IPS DF 19.7 (cell line): ENCODE measurements at places on chromosomes 5 and 9.

- no peak for DNase-seq
These were observed 11.5 kb upstream of the F2RL2 start for GRCh38 chr5:76634661-76635060.

DNA sequence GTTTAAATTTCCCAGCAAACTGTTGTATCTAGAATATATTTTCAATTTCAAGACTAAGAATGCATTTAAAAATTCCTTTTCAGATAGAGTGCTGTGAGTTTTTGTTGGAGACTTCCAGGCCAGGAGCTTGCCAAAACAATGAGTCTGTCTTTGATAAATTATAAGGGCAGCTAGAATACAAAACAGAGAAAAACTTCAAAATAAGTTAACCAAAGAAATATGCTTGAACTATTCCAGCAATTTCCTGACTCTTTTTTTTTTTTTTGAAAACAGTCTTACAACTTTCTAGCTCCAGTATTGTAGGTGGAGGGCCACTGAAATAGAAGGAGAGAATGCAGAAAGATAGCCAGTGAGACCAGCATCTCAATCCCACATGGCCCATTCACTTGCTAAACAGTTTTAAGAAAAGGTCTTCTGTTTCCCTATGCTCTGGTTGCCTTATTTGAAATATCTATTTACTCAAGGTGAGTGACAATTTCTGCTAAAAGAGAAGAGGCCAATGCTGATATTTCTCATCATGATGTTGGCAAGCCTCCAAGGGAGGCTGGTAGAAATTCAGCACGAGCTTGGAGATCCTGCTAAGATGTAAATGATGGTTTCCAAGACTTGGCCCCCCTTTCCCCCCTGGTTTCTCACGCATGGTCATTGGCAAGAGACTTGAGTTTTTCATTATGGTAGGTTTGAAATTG, 103.2 kb downstream of the USP20 start:
- DNase-seq: no peak

- DNase-seq: no peak
These were observed 8.4 kb upstream of the DMRT3 start for GRCh38 chr9:967903-968641.

DNA sequence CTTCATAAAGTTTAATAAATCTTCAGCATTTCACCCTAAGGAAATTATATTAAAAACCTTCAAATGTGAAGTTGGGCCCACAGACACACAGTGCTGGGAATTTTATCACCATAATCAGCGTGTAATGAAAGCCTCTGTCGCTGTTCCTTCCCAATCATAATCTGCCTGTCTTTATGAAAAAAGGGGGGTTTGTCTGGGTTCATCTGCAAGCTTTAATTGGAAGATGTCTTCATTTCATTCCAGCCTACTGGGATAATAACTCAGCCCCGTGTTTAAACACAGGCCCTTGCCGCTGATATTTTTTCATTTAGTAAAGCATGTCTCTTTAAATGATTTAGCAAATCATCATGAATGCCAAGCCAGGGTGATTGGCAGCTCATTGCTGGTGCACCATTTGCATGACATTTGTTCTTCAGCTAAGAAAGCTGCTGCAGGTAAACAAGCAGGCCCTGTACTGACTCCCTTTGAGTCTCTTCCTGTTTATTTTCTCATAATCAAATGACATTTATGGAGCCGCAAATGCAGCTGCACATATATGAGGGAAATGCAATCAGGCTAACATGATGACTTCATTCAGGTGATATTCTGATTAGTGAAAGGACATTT, 362.9 kb upstream of the TLE4 start:
- DNase-seq: no peak

- no peak for DNase-seq
These were observed 43.1 kb downstream of the HABP4 start for GRCh38 chr9:96492993-96493531.

GRCh38 chr9:135087489-135087792, at the start of gene OLFM1:
Gene OLFM1 (plus strand): TSS chr9:135087668. CDS start chr9:135087990, 322 bp downstream.
- DNase-seq: no peak

GRCh38 chr5:138646671-138647070, 71.5 kb upstream of the HSPA9 start:
- DNase-seq: no peak

DNA sequence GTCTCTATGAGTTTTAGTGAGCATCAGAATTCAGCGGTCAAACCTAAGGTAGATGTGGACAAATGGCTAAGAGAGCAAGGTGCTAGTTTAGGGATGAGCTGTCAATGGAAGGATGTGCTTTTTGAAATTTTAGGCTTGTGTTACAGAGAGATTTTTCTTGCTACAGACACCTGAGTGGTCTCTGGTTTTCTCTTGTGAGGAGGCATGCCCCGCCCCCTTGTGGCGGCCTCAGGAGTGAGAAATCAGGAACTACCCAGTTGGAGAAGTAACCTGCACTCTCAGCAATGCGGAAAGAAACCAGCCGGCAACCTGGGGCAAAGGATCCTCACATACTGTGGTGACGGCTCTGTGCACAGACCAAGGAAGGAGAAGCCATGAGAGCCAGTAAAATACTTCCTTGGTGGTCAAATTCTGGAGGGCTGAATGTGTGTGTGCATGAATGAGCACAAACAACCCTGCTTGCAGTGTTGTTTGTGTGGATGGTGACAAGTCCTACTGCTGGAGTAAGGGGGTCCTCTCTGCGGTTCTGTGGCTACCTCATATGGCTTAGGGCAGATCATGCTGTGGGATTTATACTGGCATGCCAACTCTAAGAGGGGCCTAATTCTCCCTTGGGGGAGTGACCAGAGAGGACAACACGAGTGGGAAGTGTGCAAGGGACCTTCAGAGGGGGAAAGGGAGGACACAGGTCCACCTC, 16.7 kb upstream of the HSD17B4 start:
- peak; percentile 42 for DNase-seq

- no peak for DNase-seq
These were observed 155.7 kb upstream of the FBN2 start for GRCh38 chr5:128693764-128694163.

DNA sequence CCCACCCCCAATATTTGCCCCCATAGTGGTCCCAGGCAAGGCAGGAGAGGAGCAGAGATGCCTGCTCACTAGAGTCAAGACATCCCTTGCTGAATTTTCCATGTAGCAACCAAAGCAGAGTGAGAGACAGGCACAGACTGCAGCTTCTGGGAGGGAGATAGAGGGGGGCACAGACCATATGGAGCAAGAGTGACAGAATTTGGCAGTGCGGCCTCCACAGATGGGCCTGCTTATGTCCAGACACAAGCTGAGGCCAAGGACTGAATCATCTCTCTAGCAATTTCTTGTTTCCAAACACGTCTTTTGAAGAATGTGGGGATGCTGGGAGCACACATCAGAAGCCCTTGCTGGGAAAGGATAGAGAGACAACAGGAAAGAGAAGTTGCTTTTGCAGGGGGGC, 53.0 kb upstream of the ALDH1B1 start:
- no peak for DNase-seq

- DNase-seq: no peak
These were observed 720.7 kb downstream of the TLE1 start for GRCh38 chr9:80968611-80969010.

- no peak for DNase-seq
These were observed 347.6 kb downstream of the EBF1 start for GRCh38 chr5:158751961-158752655.

- no peak for DNase-seq
These were observed 24.8 kb downstream of the IL6ST start for GRCh38 chr5:55969956-55970355.

GRCh38 chr9:88748566-88749261, 213.7 kb downstream of the NXNL2 start:
- no peak for DNase-seq

GRCh38 chr5:96322865-96323264, 110.2 kb downstream of the PCSK1 start:
- DNase-seq: no peak

DNA sequence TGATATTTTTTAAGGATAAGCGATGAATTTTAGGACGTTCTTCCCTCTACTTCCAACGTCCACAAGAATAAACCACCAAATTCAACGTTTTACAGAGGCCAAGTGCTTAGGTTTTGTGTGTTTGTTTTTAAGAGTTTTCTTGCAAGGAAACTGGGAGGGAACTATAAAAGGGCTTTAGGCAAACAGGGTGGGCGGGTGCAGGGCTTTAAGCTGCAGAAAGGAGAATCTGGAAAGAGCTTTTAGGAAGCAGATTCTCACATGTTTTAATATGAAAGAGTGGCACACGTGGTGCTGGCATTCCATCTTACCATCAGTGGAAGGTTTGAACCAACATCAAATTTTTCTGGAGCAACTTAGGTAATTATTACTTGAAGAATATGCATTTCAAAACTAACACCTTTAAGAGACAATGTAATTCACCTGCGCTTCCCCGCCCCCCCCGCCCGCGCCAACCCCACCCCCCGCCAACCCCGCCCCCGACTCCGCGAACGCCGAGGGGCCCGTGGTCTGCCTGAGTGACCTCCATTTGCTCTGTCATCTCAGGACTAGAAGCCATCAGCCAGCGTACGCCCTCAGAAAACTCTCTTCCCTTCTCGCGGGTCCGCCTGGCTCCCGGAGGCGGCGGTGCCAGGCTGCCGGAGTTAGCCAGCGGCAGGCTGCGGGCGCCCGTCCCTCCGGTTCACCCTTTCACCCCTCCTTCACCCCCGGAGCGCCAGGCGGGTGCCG, 911 bp upstream of the PIK3R1 start:
- DNase-seq: no peak

DNA sequence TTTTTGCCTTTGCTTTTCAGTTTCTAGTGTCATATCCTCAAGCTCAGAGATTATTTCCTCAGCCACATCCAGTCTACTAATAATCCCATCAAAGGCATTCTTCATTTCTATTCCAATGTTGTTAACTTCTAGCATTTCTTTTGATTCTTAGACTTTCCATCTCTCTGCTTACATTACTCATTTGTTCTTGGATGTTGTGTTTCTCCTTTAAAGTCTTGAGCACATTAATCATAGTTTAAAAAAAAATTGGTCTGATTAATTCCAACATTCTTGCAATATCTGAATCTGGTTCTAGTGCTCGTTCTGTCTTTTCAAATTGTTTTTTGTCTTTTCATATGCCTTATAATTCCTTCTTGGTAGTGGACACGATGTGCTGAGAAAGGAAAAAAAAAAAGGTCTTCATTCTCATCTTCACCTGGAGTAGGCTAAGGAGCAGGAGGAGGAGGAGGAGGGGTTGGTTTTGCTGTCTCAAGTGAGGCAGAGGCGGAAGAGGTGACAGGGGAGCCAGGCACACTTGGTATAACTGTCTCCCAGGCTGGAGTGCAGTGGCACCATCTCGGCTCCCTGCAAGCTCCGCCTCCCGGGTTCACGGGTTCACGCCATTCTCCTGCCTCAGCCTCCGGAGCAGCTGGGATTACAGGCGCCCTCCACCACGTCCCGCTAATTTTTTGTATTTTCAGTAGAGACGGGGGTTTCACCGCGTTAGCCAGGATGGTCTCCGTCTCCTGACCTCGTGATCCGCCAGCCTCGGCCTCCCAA, 16.3 kb downstream of the PRXL2C start:
- no peak for DNase-seq

DNA sequence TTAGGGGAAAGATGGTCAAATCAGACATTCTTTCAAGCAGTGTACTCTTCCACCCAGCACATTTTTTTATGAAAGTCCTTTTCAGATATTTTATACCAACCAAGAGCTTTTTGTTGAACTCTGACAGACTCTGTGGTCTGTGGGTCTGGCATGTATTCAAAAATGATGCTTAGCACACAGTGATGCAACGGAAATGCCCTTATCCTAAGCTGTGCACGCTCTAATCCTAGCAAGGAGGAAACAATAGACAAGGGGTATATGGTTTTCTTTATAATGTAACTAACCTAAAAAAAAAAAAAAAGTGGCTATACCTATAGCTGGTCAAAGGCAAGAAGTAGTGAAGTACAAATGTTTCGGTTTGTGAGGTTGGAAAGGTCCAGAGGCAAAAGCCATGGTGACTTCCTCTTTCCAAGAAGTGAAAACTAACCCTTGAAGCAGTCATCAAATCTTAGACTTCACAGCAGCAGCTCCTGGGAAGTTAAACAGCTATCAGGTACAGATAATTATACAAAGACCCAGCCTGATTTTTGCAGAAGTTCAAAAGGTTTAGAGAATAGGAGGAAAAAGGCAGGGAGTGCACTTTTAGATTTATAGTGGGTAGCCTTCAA, 82.5 kb downstream of the SEMA6A start:
- DNase-seq: no peak

- no peak for DNase-seq
These were observed 7.1 kb upstream of the CD180 start for GRCh38 chr5:67203701-67204074.

GRCh38 chr9:99373912-99374311, 151.8 kb downstream of the SEC61B start:
- DNase-seq: no peak

GRCh38 chr5:88672644-88673252, 210.2 kb downstream of the MEF2C start:
- DNase-seq: no peak

GRCh38 chr5:111968459-111968858, 211.5 kb upstream of the NREP start:
- no peak for DNase-seq

DNA sequence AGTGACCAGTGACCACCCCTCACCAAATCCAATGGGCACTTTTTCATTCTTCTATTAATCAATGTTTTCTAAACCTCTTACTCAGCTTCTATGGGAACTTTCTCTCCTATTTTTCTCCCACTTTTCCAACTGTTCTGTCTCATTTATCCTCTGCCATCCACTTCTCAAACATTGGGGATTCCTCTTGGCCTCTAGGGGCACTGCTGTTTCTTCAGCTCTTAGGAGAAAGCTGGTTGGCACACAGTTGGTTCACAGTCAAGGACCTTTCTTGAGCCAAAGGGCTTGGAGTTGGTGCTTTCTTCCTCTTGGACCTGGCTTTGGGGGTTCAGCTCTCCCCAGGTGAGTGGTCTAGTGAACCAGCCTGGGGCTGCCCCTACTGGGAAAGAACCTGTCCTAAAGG, 112.2 kb upstream of the LHFPL2 start:
- no peak for DNase-seq

GRCh38 chr5:464446-464842, 21.5 kb downstream of the EXOC3 start:
- no peak for DNase-seq

- DNase-seq: no peak
These were observed 4.3 kb downstream of the ATP6V1G1 start for GRCh38 chr9:114591849-114592248.

DNA sequence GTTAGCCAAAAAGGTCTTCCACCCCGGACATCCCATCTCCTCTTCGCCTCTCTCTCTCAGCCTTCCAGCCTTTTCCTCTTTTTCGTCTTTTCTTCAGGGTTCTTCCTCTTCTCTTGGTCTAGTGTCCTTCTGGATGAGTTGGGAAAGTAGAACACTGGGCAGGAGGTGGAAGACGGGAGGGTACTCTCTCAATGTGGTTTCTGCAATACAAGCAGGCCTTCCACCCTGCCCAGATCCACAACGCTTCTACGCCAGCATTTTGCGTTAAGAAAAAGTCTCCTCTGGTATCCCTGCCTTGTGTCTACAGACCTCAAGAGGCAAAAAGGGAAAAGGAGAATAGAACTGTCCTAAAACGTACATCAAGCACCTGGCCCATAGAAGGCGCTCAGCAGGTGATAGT, 587.8 kb downstream of the BNC2 start:
- DNase-seq: no peak

GRCh38 chr5:25744908-25745307, 1100.1 kb upstream of the CDH10 start:
- no peak for DNase-seq
